ENCODE measurements at places on chromosomes 13 and 19.
A peak's percentile ranks its signal among the peaks of the same experiment; 100 is the strongest.

DNA sequence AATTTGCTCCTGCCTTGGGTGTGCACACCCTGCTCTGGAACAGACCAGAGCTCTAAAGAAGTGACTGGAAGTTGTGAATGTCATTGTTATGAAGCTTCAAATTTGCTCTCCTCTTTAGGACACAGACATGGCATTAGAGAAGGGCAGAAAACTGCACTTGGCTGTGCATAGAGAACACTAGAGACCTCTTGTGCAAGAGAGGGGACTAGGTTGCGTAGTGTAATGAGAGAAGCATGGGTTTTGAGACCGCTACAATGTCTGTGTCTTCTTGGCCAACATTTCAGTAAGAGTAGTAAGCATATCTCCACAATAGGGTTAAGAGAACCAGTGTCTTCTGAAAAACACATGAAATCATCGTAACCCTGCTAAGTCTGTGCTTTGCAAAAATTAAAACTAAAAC is 423.3 kb downstream of the SPRY2 start:
- DNase-seq = no peak

DNA sequence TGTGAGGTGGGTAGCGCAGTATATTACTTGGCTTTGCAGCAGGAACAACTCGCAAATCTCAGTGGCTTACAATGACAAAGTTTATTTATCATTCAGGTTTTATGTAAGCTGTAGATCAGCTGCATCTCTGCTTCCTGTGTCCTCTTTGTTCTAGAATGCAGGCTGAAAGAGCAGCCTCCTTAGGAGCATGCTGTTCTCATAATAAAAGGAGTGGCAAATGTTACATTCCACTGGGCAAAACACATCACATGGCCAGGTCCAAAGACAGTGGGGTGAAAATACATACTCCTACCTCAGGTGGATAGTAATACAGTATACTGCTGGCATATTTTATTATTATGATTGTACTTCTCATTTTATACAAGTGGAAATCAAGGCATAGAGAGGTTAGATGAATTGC is 1.2 kb upstream of the CSNK1A1L start:
- no peak for DNase-seq

DNA sequence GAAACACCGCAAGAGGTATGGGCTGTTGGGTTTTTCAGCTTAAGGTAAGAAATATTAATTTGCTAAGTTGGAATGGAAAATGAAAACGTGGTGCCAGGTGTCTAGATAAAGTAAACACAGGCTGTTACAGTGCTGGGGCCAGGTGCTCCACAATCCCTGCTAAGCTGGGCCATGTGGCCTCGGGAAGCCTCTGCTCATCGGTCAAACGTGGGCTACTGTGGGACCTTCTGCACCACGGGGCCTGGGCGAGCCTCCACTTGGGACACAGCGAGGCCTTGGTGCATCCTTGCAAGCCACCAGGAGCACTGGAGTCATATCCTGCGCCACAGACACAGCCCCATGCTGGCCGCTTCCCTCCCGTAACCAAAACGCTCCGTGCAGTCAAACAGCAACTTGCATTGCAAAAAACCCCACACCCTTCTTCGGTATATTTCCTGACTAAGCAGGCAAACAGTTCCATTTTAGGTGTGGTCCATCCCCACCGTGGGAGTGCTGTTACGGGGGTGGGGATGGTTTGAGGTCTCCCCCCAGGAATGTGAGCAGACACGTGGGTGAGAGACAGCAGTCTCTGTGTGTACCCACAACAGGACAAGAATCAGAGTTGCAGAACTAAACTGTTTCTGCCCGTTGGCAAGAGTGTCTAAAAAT is 96.3 kb upstream of the SOX1 start:
- DNase-seq = no peak

GRCh38 chr19:7729831-7730285 is 2.1 kb downstream of the CLEC4G start:
- no peak for DNase-seq

GRCh38 chr13:60627071-60627686 is 230.2 kb downstream of the TDRD3 start:
- peak; percentile 40 for DNase-seq

GRCh38 chr13:24182703-24183081 is 22.2 kb downstream of the SPATA13 start:
- DNase-seq = no peak

- no peak for DNase-seq
These were observed 811.1 kb downstream of the DIAPH3 start for GRCh38 chr13:59352600-59352999.

DNA sequence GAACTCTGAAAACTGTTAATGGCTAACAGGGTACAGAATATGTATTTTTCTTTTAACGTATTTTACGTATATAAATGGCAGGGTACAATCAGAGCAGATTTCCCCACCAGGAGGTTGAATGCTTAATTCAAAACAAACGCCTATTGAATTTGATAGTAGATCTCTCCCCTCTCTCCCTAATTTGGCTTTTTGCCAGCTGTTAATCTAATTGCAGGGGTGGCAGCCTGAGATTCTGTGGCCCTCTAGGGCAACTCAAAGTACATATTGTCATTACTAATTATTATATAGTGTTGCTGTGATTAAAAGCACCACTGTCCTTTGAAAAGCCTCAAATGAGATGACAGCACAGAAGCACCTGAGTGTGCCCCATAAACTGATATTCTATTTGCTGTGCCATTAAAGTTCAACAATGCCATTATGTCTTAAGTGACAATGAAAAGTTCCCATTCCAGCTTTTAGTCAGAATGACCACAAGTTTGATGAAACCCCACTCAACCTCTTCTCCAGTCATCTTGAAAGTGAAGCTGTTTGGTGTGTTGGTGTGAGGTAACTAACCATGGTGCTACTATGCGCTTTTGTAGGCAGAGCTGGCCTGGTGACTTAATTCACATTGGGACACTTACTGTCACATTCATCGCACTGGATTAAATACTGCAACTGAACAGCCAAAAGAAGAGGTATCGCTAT is 351.4 kb downstream of the KCNRG start:
- peak; percentile 75 for DNase-seq

GRCh38 chr13:114309806-114310410 is 4.4 kb upstream of the CHAMP1 start:
- DNase-seq = peak; percentile 46

- DNase-seq = no peak
These were observed 23.4 kb downstream of the CEACAM21 start for GRCh38 chr19:41599175-41599966.

DNA sequence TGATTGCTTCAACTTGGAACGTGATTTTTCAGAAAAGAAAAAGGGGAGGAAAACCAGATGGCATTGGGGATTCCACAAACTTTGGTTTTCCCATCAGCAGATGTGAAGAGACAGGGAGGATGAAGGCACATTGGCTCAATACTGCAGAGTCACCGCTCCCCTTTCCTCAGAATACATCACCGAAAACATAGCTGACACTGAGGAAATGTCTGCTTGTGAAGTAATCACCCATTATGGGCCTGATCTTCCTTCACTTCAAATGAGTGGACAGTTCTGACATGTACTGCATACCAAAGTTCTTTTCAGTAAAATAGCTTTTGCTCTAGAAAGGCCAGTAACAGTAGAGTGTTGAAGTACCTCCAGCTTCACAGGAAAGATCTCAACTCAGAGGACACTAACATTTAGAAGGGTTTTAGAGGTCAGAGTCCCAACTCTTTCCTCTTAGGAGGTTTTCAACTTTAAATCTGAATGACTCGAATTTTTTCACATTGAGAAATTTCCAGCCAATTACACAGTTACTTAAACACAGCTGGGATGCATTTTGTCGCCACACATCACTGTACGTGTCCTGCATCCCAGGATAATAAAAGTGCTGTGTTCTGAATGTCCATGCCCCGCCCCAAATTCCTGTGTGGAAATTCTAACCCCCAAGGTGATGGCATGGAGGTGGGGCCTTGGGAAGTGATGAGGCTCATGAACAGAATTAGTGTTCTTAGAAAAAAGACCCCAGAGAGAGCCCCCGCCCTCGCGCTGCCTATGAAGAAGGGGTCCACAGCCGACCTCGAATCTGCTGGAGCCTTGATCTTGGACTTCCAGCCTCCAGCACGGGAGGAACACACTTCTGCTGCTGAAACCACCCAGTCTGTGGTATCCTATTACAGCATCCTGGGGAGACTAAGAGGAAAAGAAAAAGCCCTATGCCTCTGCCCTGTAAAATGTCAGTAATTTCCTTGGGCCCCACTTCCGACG is 77.7 kb downstream of the COL4A1 start:
- DNase-seq = no peak

- DNase-seq = no peak
These were observed 1.1 kb upstream of the GRTP1 start for GRCh38 chr13:113364901-113365582.
